Stimulated activated CD8-positive, alpha-beta memory T cell treated with anti-CD3 and anti-CD28 coated beads, Interleukin-12 subunit alpha, Interleukin-12 subunit beta, amount 100 ng/mL, for 1 hour (primary cell): ENCODE measurements at places on chromosomes 12 and 14.
A peak's percentile ranks its signal among the peaks of the same experiment; 100 is the strongest.

- DNase-seq: no peak
Measured at GRCh38 chr12:56810918-56811317, 47.8 kb downstream of the HSD17B6 start.

DNA sequence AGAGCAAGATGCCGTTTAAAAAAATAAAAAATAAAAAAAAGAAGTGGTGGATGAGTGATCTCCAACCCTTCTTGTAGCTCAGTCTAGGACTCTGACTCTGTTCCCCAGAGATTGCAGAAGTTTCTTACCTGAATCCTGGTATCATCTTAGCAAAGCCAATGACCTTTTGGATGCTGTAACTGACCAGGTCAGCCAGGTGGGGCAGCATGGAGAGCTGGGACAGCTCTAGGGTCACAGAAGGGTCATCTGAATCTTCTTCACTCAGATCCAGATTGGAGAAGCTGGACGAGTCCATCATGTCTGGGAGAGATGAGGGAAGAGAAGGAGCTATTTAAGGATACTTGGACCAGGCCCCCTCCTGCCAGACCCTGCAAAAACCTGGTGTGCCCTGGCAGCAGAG is 35.8 kb upstream of the HDAC7 start:
- DNase-seq: no peak

- DNase-seq: no peak
Measured at GRCh38 chr12:21666722-21667121, 9.1 kb upstream of the LDHB start.

DNA sequence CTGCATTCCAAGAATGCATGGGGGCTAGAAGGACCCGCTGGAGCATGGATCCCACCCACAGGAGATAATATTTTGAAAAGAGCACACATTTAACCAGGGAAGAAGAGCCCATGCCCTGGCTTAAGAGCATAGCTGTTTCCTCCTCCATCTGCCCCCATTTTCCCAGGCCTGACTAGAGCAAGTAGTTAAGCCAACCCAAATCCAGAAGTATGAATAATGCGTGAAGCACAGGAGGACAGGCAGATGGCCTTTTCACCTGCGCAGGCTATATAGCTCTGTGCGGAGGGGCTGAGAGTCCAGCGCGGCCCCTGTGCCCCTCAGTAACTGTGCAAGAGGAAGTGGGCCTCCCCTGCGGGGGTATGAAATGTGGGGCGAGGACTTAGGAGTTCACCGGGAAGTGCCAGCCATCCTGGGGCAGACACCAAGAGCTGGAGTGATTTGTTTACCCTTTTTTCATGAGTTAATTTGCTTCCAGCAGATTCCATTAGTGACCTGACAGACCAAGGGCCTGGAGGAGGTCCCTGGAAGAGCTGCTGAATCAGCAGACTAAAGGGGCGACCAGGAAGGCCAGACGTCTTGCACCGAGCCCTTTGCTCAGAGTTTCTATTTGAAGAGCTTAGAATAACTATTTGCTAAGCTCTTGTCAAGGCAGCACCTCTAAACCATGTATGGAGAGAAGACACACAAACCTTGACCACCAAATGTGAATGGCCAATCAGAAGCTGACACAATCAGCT is 37.2 kb downstream of the DPF3 start:
- no peak for DNase-seq

DNA sequence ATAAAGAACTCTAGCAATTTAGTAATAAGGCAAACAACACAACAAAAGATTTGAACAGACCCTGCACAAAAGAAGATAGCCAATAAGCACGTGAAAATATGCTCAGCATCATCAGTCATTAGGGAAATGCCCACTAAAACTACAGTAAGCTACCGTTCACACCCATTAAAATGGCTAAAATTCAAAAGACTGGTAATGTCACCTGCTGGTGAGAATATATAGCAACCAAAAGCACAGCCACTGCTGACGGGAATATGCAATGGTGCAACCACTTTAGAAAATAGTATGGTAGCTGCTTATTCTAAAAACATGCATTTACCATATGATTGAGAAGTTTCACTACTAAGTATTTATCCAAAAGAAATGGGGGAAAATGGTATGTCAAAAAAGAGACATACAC is 74.9 kb downstream of the DPF3 start:
- no peak for DNase-seq

DNA sequence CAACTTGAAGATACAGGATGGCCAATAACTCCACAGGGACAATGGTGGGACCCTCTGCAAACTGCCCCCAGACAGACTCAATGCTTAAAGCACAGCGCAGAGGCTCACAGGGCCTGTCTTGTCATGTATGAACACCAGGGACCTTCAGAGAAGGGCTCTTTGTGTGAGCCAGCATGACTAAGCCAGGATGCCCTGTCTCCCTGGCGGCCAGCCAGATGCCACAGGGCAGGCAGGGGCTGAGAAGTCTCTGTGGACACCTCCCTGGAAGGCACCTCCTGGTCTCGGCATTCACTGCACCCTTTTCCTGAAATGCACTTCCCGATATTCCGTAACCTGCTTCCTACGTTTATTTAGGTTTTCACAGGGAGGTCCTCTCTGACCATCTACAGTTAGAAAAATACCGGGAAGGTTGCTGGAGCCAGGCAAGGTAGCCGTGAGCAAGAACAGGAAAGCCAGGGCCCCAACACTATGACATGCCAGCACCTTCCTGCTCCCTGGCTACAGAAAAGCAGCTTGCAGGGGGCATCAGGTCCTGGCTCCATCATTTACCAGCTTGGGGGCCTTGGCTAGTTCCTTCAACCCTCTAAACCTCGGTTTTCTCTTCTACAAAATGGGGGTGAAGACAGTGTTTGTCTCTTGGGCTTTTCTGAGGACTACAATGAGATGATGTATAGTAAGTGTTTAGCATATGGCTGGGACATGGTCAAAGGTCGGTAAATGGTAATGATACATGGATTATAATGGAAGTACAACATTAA is 65.0 kb downstream of the PITPNM2 start:
- no peak for DNase-seq

GRCh38 chr12:49667325-49668090 is 39.7 kb downstream of the FMNL3 start:
- no peak for DNase-seq

DNA sequence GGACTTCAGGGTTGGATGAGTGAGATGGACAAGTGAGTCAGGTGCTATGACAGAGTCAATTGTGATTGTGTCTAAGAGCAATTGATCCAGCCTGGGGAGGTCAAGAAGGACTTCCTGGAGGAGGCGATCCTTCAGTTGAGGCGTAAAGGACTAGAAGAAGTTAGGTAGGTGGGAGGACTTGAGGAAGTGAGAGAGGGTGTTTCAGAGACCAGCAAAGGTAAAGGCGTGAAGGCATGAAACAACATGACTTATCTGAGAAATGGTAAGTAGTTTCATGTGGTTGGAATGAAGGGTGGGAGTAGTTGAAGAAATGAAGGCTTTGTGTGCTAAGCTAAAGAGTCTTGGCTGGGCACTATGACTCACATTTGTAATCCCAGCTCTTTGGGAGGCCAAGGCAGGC is 48.9 kb upstream of the PPP1CC start:
- no peak for DNase-seq

GRCh38 chr14:66359500-66359899 is 126.7 kb upstream of the CCDC196 start:
- peak; percentile 1 for DNase-seq

GRCh38 chr14:73027984-73028383 is 1.1 kb upstream of the ZFYVE1 start:
- no peak for DNase-seq

DNA sequence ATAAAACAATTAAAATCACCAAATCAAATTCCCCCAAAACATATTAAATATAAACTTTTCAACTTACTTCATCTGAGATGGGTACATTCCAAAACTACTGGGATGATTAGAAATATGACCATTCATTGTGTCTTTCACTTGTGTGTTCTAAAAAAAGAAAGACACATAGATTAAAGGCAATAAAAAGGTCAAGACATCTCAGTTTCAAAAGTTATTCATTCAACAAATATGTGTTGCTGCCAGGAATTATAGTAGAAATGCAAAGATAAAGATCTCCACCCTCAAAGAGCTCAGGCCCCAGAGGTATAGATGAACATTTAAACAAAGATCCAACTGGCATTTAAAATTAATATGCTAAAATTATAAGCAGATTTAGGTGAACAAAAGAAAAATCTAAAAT is 106.4 kb downstream of the EPS8 start:
- DNase-seq: no peak

DNA sequence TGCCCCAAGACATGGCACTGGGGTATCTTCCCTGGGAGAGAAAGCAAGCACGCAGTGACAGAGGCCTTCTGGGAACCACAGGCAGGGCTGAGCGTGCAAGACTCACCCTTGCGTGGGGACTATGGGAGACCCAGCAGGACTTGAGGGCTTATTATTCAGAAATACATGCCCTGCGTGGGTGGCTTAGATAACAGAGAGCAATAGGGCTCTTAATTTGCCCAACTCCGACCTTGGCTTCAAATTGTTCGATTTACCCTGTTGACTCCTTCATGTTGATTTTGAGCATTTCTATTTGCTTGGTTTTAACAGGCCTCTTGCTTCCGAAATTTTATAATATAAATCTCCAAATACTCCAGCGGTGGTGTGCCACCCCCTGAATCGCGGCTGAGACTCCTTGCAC is 5.1 kb upstream of the SERPINA1 start:
- no peak for DNase-seq

DNA sequence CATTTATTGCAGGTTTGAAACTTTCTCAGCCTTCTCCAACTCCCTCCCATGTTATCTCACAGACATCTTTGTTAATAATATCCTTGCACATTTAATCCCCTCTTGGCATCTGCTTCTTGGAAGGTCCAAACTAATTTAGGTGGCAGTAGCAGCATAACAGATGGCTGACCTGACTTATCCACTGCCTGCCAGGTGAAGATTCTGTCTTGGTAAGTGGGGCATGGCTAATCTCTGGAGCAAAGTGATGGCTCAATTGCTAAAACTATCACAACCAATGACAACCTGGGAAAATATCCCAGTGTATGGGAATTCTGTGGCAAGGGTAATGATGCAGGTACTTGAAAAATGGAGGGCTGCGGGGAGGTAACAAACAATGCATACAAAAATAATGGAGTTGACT is 58.2 kb upstream of the ALG10B start:
- DNase-seq: no peak

- DNase-seq: no peak
Measured at GRCh38 chr14:50924843-50925242, 19.4 kb downstream of the PYGL start.

DNA sequence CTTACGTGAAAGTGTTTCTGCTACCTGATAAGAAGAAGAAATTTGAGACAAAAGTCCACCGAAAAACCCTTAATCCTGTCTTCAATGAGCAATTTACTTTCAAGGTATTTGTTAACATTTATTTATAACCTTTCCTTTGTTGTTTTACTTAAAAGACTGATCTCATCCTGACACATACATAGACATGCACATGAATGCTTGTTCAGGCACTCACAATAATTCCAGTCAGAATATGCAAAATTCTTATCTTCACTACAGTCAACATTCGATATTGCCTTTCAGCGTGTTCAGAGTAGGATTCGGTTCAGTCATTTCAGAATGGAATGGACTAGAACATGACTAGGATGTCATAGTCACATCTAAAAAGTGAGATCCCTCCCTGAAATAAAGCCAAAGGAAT is 394.6 kb downstream of the PAWR start:
- no peak for DNase-seq

DNA sequence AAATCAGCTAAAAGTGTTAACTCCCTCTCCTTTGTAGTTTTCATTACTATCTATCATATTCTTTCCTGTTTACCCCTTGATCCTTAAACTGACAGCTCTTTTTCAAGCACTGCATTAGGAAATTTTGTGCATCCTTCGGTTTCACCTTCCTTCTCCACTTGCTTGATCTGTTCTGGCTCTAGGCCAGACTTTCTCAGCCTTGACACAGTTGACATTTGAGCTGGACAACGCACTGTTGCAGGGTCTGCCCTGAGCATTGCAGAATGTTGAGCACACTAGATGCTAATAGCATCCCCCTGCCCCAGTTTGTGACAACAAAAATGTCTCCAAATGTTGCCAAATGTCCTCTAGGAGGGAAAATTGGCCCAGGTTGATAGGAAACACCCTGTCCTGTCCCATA is 75.4 kb upstream of the KCNJ8 start:
- DNase-seq: no peak

DNA sequence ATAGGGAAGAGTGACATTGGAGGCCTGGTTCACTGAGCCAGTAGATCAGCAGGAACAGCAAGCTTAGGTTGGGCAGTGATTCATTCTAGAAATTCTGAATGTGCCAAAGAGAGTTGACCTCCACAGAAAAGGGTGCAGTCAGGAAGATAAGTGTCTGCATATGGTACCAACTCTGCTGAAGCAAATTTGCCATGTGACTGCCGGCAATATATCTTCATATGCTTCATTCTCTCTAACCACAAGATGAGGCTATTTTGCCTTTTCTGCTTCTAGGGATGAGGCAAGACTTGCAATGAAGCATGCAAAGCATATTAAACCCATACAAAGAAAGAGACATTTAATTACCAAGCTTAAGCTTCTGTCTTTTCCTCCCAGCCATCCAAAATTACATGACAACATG is 13.6 kb downstream of the CCDC198 start:
- no peak for DNase-seq

DNA sequence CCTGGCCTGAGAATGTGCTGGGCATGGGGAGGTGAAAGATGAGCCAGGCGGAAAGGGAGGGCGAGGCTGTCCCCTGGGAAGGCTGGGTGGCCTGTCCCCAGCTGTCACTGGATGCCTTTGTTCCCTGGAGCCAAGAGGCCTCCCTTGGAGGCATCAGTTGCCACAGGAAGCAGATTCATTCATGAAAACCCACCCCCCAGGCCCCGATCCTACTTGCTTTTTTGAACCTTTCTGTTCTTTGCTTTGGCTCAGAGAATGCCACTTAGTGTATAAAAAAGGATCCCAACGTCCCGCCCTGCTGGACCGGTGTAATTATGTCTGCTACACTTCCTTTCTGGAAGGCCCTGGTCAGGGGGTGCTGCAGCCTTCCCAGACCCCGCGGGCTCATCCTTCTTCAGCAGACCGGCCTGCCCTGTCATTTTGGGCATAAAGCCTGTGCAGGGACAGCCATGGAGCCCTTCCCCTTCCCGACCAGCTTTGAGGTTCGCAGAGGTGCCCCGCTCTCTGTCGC is 220.2 kb downstream of the SLC41A2 start:
- DNase-seq: no peak

DNA sequence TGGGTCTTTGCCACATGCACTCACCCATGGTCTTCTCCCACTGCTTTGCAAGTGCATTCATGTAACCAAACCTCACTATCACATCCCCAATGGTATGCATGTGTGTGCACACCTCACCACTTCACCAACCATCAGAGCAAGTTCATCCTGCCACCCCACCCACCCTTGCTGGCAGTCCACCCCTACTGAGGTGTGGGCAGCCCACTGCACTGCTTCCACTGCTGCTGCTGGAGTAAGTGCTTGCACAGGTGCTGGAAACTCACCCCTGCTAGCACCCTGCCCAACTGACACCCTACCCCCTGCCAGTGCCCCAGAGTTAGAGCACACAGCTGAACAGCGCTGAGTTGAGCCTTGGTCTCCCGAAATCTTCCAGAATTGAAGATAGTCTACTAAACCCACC is 46.1 kb upstream of the CLEC14A start:
- no peak for DNase-seq

DNA sequence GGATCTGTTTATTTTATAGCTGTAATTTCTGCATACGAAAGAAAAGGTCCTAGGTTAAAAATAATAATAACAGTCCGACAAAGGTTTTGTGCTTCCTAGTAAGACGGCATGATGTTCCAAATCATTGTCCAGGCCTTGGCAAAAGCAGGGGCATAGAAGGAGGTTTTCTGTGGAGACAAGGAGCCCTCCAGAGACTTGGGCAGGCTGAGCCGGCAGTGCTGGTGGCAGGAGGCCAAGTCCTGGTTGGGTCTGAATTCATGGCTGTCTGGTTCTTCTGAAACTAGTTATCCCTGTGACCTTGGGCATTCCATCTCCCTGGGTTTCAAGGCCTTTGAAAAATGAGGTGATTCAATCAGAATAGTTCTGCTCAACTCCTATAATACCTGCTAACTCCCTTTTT is 44.0 kb downstream of the KCNK13 start:
- no peak for DNase-seq
